ENCODE measurements at places on chromosomes 11 and 22. TPM values are rescaled to one million over a fixed set of nuclear protein-coding genes. Genes with fewer than 3 reads are reported as not detected.

The OR6T1 gene
- total RNA-seq = not detected

The CHEK1 gene
- total RNA-seq = 134 TPM

The CRYAB gene
- not detected for total RNA-seq

The YAP1 gene
- not detected for total RNA-seq

The CXCR5 gene
- 0.60 TPM for total RNA-seq

Measured in activated CD8-positive, alpha-beta T cell treated with anti-CD3 and anti-CD28 coated beads for 36 hours (primary cell).